Neural progenitor cell (in vitro differentiated cells): ENCODE measurements at places on chromosomes 6 and 20. TPM values are rescaled to one million over a fixed set of nuclear protein-coding genes. Genes with fewer than 3 reads are reported as not detected.

DNA sequence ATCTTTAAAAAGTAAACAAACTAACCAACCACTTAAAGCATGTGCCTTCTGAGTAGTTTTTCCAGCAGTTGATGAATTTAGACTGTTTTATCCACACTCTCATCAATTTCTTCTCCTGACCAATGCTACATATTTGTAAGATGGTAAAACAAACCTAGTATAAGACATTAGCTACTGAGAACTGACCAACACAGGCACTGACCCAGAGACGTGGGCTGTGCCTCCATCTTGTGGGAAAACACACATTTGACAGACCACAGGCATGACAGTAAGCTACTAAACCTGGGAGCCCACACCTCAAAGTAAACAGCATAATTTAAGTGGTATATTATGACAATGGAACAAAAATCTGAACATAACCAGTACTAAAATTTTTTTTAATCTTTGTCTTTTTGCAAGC lies 121.4 kb upstream of the NRSN1 start:
- DNase-seq, result no peak

DNA sequence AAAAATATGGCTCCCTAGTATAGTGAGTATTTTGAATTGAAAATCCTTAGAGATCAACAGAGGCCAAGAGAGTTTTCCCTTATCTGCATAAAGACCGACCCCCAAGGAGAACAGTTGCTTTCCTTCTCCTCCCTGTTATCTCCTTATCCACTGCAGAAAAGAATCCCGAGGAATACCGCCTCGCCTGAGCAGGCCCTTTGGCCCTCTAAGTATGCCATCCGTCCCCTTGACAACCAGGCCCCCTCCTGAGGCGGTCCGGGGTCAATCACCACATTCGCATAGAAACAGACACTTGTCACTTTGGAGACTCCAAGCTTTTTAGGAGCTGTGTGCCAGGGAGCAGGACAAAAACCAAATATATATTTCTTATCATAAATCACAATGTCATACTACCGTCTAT lies 15.9 kb upstream of the GGTLC1 start:
- peak; percentile 60 for DNase-seq

DNA sequence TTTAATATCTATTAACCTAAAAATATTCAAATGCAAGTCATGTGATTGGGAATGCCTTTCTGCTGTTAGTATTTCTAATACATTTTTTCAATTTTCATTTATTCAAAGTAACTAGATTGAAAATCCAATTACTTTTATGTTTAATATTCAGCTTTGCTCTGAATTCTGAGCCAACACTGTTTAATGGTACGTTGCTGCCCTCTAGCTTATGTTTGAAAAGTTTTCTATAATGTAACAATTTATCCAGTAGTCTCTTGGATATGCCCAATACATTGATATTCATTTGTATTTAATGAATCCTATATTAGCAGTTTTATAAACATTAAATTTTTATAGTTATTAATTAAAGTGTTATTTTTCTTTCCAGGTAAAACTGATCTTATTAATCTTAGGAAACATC lies 47.4 kb downstream of the LGSN start:
- peak; percentile 46 for DNase-seq

Gene TFAP2D
- not detected in 2 replicates for total RNA-seq

Gene DCDC2
- total RNA-seq, result not detected in 2 replicates
